Fibroblast of skin of right quadriceps (primary cell): ENCODE measurements at places on chromosomes 2 and 18.

GRCh38 chr2:12348216-12348615 is 368.5 kb upstream of the TRIB2 start:
- DNase-seq = no peak

- DNase-seq = peak; percentile 66
Measured at GRCh38 chr18:10453806-10454680, at the start of gene APCDD1. Gene APCDD1 (plus strand): TSS chr18:10454635. CDS start chr18:10454982, 347 bp downstream.

- peak; percentile 25 for DNase-seq
Measured at GRCh38 chr2:144554492-144555210, 34.7 kb upstream of the ZEB2 start.

- DNase-seq = peak; percentile 73
Measured at GRCh38 chr18:845152-845819, 33.2 kb upstream of the YES1 start.

DNA sequence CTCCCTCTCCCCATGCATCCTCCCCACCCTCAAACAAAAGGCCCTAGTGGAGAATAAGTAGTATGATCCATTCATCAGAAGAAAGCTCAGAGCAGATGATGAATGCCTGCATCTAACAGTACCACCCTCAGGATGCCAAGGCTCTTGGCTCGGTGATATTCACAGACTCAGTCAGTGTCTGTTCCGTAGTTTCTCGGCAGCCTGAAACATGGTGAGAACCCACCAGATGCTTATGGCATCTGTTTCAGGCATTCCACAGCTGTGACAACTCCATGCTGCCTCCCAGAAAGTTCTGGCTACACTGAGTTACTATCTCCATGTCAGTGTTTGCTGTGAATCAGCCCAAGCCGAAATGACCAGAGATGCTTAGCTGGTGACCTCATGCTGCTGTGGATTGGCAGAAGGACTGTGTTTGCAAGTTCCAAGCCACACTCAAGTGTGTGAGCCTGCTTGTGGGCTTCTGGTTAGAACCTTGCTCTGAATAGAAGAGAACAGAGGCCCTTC is 83.9 kb downstream of the WDSUB1 start:
- peak; percentile 98 for DNase-seq

GRCh38 chr18:48260237-48260636 is 148.9 kb downstream of the ZBTB7C start:
- DNase-seq = no peak

- no peak for DNase-seq
Measured at GRCh38 chr2:72991980-72992733, 74.8 kb downstream of the EMX1 start.

- DNase-seq = peak; percentile 15
Measured at GRCh38 chr2:134782792-134783191, 55.6 kb upstream of the ACMSD start.

- peak; percentile 74 for DNase-seq
Measured at GRCh38 chr2:224520064-224520463, 65.1 kb downstream of the CUL3 start.

DNA sequence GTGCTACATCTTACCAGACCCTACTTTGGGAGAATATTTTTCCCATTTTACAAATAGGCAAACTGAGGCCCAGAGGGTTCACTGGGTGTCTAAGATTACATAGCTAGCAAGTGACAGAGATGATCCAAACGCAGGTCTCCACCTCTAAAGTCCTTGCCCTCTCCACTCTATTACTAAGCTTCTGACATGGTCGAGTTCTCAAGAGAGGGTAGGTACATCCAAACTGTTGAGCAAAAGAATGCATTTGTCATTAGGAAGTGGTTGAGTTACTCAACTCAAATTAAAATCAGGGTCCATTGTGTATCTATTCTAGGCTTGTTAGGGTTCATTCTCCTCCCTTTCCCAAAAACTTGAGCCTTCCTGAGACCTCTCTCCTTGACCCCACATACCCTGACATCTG is 680.6 kb upstream of the FANCL start:
- peak; percentile 54 for DNase-seq

GRCh38 chr2:224971214-224971613 is 71.1 kb downstream of the DOCK10 start:
- DNase-seq = no peak

GRCh38 chr2:234680688-234681619 is 184.1 kb upstream of the ARL4C start:
- no peak for DNase-seq

DNA sequence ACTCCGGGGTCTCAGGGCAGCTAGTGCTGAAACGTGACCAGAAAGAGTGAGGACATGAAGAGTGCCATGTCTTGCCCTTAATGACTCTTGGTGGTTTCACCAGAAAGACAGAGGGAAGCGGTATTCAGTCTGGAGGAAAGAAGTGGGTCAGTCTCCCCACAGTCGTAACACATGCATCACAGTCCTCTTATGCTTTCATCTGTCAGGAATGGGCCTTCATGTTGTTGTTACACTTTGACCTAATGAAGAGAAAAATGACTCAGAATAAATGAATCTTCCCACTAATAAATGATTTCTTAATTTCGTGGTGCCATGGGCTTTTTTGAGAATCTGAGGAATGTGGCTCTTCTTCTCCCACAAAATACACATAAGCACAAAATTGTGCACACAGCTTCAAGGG is 103.2 kb downstream of the SLC8A1 start:
- peak; percentile 93 for DNase-seq

DNA sequence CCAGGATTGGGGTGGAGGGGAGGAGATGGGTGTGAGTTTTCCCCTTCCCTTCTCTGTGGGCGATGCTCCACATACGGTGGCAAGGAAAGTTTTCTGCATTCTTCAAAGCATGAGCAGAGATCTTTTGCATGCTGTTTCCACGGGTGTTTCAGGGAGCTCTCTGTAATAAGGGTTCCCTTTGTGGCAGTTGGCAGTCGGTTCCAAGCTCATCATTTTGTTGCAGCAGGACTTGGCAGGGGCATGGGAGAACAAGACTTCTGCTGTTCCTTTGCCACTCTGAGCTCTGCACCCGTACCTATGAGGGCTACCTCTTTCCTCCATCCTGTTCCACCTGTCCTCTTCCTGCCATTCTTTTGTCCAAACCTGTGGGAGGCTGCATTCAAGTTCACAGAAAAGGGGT is 71.3 kb upstream of the SPRED2 start:
- no peak for DNase-seq

DNA sequence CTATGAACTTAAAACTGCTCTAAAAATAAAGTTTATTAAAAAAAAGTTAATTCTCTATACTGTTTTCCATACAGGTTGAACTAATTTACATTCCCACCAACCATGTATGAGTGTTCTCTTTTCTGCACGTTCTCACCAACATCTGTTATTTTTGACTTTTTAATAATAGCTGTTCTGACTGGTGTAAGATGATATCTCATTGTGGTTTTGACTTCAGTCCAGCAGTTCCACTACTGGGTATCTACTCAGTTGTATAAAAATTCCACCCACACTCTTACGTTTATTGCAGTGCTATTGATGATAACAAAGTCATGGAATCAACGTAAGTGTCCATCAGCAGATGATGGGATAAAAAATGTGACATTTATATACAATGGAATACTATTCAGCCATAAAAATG is 33.7 kb downstream of the SPAG16 start:
- peak; percentile 68 for DNase-seq

GRCh38 chr2:122816803-122817202 is 1061.4 kb downstream of the TSN start:
- DNase-seq = no peak

DNA sequence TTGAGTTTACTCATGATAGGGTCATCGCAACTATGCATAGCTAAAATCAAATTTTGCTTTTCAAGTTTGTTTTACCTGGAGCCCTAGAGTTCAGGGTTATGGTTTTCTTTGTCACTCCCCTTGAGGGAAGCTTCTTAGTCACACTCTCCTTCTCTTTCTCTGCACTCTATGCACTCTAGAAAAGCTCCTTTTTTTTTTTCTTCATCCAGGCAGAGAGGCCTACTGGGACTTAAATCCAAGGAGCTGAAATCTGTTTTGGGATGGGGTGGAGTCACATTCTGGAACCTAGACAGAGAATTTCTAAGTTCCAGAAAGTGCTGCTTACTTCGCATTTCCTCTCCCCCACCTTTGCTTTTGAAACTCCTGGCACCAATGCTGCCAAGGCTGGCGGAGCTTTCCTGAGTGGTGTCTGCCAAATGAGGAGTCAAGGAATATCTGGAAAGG is 19.1 kb upstream of the IL18R1 start:
- DNase-seq = no peak

DNA sequence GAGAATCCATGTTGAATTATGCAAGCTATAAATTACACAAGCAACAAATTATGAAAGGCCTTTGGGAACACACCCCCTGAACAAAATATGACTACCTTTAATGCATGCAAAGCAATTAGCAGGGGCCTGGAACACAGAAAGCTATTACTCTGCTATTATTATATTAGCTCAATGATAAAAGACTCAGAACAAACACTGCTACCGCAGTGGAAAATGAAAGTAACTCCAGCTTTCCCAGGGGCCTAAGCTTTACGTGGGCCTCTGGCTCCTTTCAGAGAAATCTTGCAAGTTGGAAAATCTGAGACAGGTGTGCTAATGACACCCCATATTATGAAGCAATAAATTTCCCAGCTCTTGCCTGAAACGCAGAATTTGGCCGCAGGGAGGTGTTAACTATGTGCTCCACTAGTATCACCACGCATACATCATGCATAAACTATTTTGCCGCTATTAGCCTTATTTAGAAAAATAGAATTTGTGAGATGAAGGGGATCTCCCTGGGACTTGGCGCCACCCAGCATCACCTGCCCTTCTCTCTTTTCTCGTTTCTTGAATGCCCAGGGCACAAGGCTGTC is 321.6 kb upstream of the LYPD1 start:
- no peak for DNase-seq

- DNase-seq = no peak
Measured at GRCh38 chr2:41937921-41938708, 109.7 kb upstream of the PKDCC start.

GRCh38 chr2:73611867-73612266 is 30.4 kb downstream of the NAT8 start:
- peak; percentile 14 for DNase-seq

DNA sequence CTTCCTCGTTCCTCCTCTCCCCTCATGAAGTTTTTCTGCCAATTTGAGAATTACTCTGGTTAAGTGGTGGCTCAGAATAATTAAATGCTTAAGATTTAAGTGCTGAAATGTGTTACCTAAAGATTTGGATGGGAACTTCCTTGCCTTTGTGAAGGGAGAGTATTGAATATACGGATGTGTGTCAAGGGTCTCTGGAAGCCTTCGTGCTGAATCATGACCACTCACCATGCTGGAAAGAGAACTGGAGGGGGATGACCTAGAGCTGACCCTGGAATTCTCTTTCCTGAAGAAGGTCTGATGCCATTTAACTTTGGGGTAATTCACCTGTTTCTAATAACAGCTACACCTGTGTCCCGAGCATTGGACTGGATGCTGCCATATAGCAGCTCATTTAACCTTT is 2.2 kb downstream of the MOCOS start:
- no peak for DNase-seq

DNA sequence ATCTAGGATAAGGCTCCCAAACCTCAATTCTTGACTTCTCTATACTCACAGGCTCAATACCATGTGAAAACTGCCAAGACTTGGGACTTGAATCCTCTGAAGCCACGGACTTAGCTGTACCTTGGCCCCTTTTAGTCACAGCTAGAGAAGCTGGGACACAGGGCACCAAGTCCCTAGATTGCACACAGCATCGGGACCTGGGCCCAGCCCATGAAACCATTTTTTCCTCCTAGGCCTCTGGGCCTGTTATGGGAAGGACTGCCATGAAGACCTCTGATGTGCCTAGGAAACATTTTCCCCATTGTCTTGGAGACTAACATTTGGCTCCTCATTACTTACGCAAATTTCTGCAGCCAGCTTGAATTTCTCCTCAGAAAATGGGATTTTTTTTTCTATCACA is 1011.8 kb upstream of the DDX18 start:
- DNase-seq = no peak

GRCh38 chr2:204127238-204127637 is 190.7 kb downstream of the ICOS start:
- no peak for DNase-seq
